ENCODE measurements at places on chromosomes 7 and 10.

GRCh38 chr7:156021471-156021870 is 209.2 kb upstream of the SHH start:
- DNase-seq: no peak

GRCh38 chr10:65341323-65341925 is 1584.4 kb upstream of the LRRTM3 start:
- DNase-seq: no peak

- DNase-seq: no peak
Measured at GRCh38 chr7:69780379-69780778, 182.1 kb downstream of the AUTS2 start.

GRCh38 chr7:66207540-66207939 is 2.4 kb downstream of the TPST1 start:
- DNase-seq: no peak

GRCh38 chr10:114925587-114926586 is 12.1 kb upstream of the TRUB1 start:
- DNase-seq: no peak

- no peak for DNase-seq
Measured at GRCh38 chr7:128259131-128260061, 18.3 kb downstream of the LEP start.

GRCh38 chr10:103595933-103596726 is 102.6 kb downstream of the NEURL1 start:
- no peak for DNase-seq

GRCh38 chr7:97771576-97771975 is 39.7 kb downstream of the TAC1 start:
- DNase-seq: no peak

GRCh38 chr7:44262031-44262430 is 61.3 kb downstream of the YKT6 start:
- DNase-seq: no peak

DNA sequence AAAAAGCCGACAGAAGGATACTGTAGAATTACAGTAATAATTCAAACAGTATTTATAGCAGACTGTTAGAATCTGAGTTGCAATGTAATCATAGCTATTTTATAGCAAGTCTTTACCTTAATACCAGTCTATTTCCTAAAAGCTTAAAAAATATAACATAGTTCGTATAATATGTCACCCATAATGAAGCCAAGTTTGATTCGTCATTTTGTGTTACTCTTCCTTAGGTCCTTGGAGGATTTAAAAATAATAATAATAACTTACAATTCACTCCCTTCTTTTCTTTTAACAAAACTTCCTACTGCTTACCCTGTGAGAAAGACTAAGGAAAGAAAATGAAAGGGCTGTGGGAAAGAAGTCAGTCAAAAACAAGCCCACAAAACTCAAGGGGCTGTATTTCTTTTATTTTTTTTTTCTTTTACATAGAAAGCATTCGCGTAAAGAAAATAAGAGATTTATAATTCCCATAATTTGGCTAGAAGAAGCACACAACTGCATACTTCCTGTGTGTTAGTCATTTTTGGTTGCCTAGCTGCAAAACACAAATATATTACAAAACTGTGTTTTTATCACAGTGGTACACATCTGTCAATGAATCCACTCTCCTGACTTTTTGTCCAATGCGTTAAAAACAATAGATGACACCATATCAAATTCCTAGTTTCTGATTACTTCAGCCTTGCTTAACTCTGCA is 187.2 kb upstream of the CELF2 start:
- no peak for DNase-seq

GRCh38 chr10:122142641-122143237 is 128.4 kb upstream of the BTBD16 start:
- DNase-seq: peak; percentile 9

GRCh38 chr7:48087349-48087748 is 1.7 kb upstream of the UPP1 start:
- DNase-seq: no peak

- no peak for DNase-seq
Measured at GRCh38 chr10:29608062-29608461, 26.7 kb downstream of the SVIL start.

DNA sequence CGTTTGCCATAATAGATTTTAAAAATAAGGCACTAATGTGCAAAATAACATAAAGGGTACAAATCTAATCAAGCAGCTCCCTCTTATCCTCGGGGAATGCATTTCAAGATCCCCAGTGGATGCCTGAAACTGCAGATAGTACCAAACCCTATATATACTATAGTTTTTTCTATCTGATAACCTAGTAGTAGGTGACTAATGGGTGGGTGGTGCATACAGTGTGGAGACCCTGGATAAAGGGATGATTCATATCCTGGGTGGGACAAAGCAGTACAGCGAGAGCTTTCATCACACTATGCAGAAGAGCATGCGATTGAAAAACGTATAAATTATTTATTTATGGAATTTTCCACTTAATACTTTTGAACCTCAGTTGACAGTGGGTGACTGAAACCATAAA is 464.5 kb downstream of the GRID1 start:
- DNase-seq: no peak

- no peak for DNase-seq
Measured at GRCh38 chr10:11441151-11441535, 170.3 kb downstream of the USP6NL start.

GRCh38 chr10:124126983-124127385 is 33.6 kb upstream of the CHST15 start:
- no peak for DNase-seq

DNA sequence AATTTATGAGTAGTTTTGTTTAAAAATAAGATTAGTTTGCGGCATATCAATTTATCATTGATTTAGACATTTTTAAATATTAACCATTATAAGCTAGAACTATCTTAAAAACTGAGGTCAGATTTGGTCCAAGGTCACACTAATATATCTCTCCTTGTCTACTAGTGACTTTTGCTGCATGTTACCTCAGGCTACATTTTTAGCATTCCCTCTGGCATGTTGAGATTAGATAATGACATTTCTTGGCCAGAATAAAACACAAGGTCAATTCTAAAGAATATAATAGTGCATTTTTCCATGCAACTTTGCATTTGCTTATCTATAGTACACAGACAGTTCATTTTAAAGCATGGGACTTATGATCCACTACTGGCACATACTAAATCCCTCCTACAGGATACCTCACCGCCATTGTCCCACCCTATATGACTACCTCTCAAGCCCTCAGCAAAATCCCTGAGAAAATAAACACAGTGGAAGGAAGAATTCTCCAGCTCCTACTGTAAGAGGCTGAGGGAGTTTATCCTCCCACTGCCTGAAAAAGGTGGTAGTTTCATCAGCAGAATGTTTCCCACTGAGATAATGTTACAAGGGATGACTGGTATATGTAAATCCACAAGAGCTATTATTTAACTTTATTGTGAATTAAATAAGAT is 816.4 kb downstream of the GRM8 start:
- DNase-seq: no peak

GRCh38 chr7:131143869-131144268 is 183.8 kb upstream of the MKLN1 start:
- no peak for DNase-seq

DNA sequence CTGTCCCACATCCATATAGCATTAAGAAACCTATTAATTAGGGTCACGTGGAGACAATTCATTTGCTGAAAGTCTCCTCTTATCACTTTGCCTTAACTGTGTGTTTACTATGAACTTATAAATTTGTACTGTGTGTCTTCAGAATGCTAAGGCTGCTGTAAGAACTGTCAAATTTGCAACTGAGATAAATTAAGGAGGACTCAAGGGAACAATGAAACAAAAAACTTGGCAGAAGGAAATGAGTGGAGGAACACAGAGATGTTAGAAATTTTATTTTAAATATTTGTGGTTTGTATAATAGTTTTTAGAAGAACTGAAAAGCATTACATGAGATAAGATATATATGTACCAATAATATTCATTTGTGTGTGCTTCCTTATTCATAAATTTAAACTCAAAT is 1005.3 kb upstream of the SORCS1 start:
- no peak for DNase-seq

DNA sequence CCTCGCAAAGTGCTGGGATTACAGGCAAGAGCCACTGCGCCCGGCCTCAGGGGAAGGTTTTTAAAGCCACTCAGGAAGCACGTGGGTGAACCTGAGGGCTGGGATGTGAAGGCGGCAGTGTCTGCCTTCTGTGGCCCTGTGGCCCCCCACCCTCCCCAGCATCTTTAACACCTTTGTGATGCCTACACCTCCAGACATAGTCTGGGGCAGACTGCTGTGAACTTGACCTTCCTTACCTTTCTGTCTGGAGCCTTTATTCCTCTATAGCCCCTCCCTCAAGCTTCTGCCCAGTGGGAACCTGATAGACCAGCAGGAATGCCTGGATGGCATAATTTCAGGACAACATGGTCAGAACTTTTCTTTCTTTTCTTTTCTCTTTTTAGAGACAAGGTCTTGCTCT is 550.2 kb downstream of the GALNT17 start:
- DNase-seq: no peak

- DNase-seq: no peak
Measured at GRCh38 chr7:24340727-24341126, 56.7 kb downstream of the NPY start.

- no peak for DNase-seq
Measured at GRCh38 chr7:152076324-152076821, 50.9 kb downstream of the GALNT11 start.

GRCh38 chr7:108232076-108232475 is 101.9 kb upstream of the LAMB4 start:
- no peak for DNase-seq

- no peak for DNase-seq
Measured at GRCh38 chr7:135342887-135343286, 109.2 kb downstream of the STRA8 start.
